Urinary bladder (tissue), 4 donors: ENCODE measurements at places on chromosomes 6 and 20. TPM values are rescaled to one million over a fixed set of nuclear protein-coding genes. Genes with fewer than 3 reads are reported as not detected.

GRCh38 chr6:4281341-4282293 is 146.2 kb upstream of the ECI2 start:
- DNase-seq: no peak

- DNase-seq: no peak
Observed at GRCh38 chr20:31927627-31928159, 24.2 kb downstream of the PDRG1 start.

DNA sequence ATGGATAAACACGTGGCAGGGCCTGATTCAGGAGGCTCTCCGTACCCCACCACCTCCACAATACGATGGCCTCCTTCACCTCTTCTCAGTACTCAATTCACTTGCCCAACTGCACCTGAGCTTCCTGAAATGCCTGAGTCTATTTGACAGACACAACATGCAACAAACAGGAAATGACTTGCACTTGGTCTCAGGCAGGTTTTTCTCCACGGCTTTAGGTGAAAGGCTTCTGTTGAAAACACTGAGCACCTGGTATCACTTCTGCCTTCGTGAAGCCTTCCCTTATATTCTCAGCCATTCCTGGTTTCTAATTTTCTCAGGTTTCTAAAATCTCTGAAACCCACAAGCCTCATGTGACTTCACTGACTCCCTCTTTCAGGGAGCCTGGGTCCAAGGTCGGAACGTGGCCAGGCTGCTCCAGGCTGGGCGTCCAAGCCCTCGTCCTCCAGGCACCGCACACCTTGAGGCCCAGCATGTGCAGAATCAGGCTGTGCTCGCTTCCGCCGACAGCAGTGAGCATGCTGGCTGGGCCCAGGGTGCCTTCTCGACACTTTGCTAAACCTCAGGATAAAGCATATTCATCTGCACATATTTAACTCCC is 34.7 kb downstream of the TAF4 start:
- DNase-seq: no peak

GRCh38 chr6:71510057-71510713 is 221.6 kb downstream of the OGFRL1 start:
- no peak for DNase-seq

- no peak for DNase-seq
Observed at GRCh38 chr6:108763931-108764579, 84.2 kb upstream of the ARMC2 start.

DNA sequence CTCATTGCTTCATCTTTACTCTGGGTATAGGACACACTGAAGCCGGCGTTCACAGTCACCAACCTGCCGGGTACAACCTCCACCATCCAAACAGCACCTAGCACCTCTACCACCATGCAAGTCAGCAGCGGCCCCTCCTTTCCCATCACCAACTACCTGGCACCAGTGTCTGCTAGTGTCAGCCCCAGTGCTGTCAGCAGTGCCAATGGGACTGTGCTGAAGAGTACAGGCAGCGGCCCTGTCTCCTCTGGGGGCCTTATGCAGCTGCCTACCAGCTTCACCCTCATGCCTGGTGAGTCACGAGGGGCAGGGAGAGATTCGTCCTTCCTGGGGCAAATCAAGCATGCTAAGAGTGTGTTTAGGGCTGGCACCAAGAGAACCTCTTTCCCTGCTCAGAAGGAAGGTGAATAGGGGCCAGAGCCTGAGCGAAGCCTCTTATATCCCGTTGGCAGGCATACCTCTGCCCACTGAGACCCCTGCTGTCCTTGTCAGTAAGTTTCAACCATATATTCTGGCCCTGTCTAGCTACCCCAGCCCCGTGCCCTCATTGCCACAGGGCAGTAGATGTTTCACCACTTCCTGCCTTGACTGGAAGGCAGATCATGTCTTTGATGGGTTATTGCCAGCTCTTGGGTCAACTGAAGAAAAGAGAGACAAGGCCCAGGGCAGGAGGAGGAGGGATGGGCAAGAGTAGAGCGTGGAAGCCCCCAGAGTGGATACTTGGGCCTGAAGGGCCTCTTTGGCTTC is 4.8 kb downstream of the SRF start:
- no peak for DNase-seq

GRCh38 chr6:140897349-140897748 is 1235.4 kb upstream of the GJE1 start:
- no peak for DNase-seq

GRCh38 chr6:134637847-134638437 is 312.0 kb downstream of the ALDH8A1 start:
- no peak for DNase-seq

DNA sequence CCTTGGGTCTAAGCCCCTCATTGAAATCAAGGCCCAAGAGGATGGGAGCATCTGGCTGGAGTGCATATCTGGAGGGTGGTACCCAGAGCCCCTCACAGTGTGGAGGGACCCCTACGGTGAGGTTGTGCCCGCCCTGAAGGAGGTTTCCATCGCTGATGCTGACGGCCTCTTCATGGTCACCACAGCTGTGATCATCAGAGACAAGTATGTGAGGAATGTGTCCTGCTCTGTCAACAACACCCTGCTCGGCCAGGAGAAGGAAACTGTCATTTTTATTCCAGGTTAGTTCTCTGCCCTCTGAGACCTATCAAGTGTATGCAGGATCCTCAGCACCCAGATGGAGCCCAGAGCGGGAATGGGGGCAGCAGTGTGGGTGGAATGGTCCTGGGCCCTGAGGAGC is 5.1 kb downstream of the BTN2A2 start:
- no peak for DNase-seq

DNA sequence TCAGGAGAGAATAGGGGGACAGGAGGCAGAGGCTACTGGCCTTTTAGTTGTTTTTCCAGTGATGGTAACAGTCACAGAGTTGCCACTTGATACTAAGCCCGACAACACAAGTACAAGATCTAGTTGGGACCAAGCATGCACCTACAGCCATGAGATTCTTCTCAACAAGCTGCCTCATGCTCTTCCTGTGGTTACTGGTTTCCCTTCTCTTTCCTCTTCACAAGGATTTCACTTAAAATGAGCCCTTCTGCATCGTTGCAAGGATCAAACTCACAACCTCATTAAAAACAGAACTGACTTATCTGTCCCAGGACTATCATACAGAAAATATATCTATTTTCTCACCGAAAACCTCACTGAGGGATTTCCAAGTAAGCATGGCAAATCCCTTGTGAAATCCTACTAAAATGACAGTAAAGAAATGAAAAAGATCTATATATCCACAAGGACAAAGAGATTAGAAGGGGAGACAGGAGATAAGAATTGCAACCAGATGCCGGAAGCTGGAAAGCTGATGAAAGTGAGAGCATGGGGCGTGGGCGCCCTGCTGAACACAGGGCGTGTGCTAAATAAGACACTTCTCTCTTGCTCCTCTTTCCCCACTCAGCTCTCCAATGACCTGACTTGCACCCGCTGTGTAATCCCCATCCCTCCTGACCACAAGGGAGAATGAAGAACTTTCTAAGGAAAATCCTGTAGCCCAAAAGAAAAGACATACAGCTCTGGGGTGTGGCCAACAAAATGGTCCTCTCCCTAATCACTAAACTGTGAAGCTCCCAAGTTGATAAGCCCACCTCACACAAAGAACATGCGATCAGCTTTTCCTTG is 13.4 kb downstream of the MTFR2 start:
- DNase-seq: no peak

DNA sequence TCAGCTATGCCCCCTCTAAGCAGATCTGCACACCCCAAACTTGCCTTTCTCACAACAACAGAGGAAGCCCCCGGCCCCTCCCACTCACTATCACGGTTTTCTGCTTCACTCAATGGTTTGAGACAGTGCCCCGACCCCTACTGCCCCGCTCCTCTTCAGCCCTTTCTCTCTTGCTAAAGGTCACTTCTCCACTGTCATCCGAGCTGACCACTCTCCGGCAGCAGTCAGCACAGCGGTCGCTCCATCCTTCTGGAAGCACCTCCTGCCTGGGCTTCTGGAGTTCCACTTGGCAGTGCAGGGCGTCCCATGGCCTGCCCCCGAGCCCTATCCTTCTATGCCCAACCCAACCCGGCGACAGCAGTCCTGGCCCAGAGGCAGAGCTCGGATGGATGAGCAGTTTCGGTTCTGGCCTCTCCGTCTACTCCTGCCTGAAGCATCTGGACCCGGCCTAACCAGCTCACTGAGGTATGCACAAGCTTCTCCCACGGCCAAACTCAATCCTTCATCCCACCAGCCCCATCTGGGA is 4.1 kb downstream of the CTSZ start:
- DNase-seq: no peak

DNA sequence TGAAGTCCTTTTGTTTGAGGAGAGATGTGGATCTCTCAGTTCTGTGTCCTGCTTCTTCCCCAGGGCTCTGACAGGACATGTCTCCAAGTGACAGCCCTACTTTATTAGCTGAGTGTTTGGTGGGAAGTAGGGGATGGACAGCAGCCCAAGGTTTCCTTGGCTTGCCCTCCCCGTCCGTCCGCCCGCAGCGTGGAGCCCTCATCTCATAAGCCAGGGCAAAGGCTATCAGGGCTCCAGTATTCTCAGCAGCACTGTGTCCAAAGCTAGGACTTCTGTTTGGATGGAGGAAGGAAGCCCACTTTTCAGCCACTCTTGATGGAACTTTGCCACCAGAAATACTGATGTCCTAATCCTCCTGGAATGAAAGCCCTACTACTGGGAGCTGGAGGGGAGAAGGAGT is 13.6 kb downstream of the CDC5L start:
- DNase-seq: no peak

DNA sequence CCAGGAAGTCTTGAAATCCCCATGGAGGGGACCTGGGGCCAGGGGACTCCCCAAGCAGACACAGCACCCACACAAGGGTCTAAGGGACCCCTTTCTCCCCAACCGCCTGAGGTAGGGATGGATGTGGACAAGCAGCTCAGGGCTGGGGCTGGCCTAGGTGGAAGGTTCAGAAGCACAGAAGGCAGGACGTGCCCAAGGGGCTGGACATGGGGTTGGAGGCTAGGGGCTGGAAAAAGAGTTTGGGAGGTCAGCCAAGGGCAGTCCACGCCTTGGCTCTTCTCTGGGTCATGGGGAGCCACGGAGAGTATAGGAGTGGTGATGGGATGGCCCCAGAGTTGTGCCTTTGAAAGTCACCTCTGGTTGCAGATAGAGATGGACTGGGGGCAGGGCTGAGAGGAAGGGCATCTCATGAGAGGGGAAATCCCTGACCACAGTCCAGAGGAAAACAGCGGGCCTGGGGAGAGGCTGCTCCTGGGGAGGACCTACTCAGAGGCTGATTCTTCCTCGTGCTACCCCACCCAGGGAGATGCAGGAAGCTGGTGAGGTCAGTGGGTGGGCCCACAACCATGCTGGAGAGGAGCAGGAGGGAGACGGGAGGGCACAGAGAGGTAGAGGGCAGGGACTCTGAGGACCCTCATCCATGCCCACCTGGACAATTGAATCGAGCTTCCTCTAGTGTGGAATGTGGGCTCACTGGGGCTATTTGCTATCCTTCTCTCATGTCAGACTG is 2.5 kb upstream of the HSPA12B start:
- no peak for DNase-seq

- no peak for DNase-seq
Observed at GRCh38 chr6:126945812-126946360, 172.6 kb upstream of the RSPO3 start.

GRCh38 chr20:6691516-6691915 is 76.0 kb upstream of the BMP2 start:
- no peak for DNase-seq

DNA sequence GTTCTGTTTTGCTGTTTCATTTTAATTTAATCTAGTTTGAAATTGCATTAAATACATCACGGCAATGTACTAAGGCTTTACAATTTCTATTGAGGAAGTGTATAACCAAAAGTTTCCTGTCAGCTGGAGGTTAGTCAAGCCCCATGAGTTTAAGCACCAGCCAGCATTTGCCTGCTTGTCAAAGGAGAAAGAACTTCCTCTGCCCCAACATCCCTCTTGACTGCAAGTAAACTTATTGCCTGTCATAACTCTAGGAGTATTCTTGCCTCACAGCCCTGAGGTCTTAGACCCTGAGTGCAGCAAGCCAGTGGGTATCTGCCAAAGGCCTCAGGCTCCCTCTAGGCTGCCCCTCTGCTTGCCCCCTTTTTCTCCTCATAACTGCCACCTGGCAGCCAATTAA is 106.7 kb upstream of the INSM1 start:
- no peak for DNase-seq

DNA sequence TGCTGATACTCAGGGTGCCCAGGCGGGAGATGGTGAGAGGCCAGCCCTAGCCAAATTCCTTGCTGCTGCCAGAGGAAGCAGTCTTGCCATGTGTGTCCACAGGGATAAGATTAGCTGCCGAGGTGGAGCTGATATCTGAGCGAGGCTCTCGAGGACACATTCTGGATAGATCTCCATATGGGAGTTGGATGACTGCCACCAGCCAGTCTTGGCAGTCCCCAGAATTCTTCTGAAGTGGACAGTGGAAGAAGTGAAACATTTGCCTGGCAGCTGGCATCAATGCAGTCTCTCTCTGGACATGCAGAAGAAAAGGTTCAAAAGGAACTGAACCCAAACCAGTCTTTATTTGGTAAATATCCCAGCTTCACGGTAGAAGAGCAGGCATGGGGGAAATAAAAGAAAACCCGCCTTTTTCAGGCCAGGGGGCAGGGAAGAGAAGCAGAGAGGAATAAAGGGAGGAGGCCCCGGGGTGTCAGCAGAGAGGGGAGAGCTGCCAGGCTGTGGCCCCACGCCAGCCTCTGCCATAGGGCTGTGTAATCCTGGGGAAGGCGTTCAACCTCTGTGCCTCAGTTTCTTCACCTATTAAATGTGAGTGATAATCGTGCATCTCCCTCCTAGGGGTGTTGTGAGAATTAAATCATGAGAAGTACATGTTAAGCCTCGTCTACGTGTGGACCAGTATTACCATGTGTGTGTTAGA is 3.7 kb upstream of the FUCA2 start:
- DNase-seq: no peak

- no peak for DNase-seq
Observed at GRCh38 chr6:15327271-15327670, 81.4 kb downstream of the JARID2 start.

DNA sequence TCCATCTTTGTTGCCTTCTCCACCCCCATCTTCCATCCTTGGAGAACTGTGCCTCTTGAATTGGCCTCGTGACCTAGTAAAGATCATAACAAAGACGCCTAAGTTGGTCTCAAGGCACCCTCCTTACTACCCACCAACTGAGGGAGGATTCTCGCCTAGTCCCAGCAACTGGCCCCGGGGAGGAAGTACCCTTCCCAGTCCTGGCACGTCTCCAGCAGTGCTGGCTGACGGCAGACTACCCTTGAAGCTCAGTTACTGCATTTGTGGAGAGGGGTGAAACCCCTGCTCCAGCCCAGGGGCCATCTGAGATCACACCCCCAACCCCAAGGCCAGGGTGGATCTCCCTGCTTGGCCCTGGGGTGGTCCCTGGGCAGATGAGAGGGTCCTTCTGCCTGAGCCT is 2.1 kb upstream of the OSBPL2 start:
- no peak for DNase-seq

DNA sequence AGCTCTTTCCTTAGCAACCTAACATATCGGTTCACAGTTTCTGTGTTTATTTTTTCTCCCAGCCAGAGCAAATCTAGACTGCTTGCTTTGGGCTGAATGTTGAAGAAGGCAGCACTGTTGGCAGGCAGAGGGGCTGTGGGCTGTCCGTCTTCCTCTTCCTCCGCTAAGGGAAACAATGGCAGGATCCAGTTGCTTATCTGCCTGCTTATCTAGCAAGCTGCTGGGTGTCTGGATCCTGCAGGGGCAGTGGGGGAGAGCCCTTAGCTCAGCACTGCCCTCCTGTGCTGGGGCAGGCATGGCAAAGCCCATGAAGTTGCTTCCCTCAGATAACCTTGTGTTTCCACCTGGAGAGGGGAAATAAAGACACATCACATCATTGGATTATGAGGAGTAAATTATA is 92.7 kb upstream of the CD93 start:
- no peak for DNase-seq

ZSCAN12 gene
- 14.4 TPM for total RNA-seq

FAM209A gene
- not detected for total RNA-seq

SUPT3H gene
- total RNA-seq: 12.5 TPM

CSNK2A1 gene
- 168 TPM for total RNA-seq

NOX3 gene
- not detected for total RNA-seq

PTPRT gene
- total RNA-seq: 1.9 TPM
